ENCODE measurements at places on chromosomes 6 and 20. TPM values are rescaled to one million over a fixed set of nuclear protein-coding genes. Genes with fewer than 3 reads are reported as not detected.

ERVFRD-1 gene
- not detected for total RNA-seq

SLC17A9 gene
- 0.31 TPM for total RNA-seq

SOX18 gene
- total RNA-seq = 0.63 TPM

PRDM13 gene
- total RNA-seq = not detected

BACH2 gene
- total RNA-seq = 106 TPM

FLRT3 gene
- total RNA-seq = 21.9 TPM

CEBPB gene
- total RNA-seq = 0.94 TPM

SCUBE3 gene
- total RNA-seq = 2.8 TPM

DSTN gene
- total RNA-seq = 198 TPM

HAO1 gene
- not detected for total RNA-seq

OSBPL2 gene
- 45.1 TPM for total RNA-seq

Data from parietal lobe (tissue), 2 donors.